Fibroblast of lung (primary cell): ENCODE measurements at places on chromosomes 11 and 22.
A peak's percentile ranks its signal among the peaks of the same experiment; 100 is the strongest.

- no peak for DNase-seq
These were observed 20.6 kb upstream of the DAGLA start for GRCh38 chr11:61659413-61660196.

- no peak for DNase-seq
These were observed 10.0 kb downstream of the WNT7B start for GRCh38 chr22:45966895-45967365.

GRCh38 chr11:7154881-7155361, 66.1 kb downstream of the RBMXL2 start:
- DNase-seq: no peak

- no peak for DNase-seq
These were observed 14.5 kb upstream of the CYTH4 start for GRCh38 chr22:37267661-37268413.

DNA sequence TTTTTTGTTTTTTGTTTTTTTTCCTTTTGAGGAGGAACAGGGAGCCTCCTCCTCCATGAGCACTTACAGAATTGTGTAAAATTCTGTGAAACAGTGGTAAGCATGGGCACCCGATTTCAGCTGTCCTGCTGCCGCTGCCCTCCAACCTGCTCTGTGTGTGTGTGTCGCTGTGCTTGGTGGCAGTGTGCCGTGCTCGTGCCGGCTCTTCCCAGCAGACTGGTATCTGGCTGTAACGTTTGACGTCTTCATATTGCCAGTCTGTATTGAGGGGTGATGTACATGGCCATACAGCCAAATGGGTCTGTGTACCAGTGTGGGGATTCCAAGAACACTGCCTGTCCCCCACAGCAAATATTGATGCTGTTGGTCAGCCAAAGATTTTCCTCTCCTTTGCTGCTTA, 97.1 kb downstream of the CWC15 start:
- DNase-seq: no peak

GRCh38 chr11:118623269-118623655, 15.8 kb downstream of the PHLDB1 start:
- DNase-seq: no peak

DNA sequence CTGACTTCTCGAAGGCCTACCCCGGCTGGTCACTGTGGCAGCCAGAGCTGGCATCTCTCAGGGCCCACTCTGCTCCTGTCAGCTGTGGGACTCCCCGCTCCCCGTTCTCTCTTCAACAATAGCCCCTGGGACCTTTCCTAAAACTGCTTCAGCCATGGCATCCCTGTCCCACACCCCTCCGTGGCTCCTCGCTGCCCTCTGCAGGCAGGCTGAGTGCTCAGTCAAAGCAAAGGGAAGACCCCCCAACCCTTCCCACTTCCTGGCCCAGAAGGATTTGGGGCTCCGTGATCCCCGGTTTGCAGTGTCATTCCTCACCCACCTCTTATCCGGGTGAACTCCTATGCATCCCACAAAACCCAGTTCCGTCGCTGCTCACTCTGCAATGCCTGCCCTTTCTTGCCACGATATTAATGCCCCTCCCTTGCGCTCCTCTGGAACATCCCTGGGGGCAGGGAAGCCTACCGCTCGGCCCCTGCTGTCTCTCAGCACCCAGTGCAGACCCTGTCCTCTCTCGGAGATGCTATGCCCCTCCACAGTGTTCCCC, 1.6 kb upstream of the TH start:
- no peak for DNase-seq

- DNase-seq: peak; percentile 63
These were observed 4.0 kb downstream of the MICAL2 start for GRCh38 chr11:12114193-12115033.

DNA sequence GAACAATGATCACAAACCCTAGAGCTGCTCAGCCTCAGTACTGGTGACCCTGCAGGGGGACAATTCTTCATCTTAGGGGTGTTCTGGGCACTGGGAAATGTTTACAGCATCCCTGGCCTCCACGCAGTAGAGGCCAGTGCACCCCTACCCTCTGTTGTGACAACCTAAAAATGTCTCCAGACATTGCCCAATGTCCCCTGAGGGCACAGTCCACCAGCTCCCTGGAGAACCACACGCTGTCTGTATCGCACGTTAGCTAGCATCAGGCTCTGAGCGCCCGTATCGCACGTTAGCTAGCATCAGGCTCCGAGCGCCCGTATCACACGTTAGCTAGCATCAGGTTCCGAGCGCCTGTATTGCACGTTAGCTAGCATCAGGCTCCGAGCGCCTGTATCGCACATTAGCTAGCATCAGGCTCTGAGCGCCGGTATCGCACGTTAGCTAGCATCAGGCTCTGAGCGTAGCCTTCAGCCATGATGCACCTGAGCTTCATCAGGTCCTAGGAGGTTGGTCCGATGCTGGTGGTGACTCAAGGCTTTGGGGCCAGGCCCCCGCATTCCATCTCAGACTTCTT, 111.1 kb upstream of the ANO1 start:
- no peak for DNase-seq

DNA sequence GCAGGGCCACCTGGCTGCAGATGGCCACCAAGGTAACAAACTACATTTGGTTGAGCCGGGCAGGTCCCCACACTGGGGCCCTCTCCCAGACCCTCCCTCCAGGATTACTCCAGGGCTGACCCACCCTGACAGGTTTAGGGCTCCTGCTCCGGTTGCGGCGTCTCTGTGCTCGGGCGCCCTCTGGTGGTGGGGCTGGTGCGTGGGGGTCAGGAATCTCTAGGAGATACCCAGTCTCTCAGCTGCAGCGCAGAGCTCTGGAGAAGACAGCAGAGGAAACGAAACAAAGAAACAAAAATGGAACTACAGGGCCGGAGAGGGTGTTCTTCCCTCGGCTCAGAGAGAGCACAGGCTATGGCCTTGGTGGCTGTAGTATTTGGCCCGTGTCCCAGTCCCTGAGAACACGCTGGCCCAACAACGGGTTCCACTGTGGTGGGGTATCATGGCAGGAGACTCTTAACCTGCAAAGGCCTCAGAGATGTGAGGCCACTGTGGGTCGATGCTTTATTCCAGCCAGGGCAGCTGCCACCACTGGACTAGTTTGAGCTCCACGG, 2.4 kb downstream of the C11orf96 start:
- DNase-seq: no peak

GRCh38 chr11:6328321-6328720, 8.0 kb upstream of the CAVIN3 start:
- DNase-seq: peak; percentile 69

DNA sequence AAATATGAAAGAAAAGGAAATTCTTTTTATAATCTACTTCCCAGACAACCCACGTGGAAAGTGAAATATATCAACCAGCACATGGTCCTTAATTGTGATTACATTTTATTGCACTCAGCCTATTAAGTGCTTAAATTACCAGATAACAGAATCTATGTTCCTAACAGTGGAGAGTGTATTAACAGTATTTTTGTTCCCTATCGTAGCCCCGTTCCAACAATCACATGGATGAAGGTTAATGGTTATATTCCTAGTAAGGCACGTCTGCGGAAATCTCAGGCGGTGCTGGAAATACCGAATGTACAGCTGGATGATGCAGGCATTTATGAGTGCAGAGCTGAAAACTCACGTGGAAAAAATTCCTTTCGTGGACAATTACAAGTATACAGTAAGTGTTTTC, 626.1 kb upstream of the ARHGAP42 start:
- DNase-seq: no peak

DNA sequence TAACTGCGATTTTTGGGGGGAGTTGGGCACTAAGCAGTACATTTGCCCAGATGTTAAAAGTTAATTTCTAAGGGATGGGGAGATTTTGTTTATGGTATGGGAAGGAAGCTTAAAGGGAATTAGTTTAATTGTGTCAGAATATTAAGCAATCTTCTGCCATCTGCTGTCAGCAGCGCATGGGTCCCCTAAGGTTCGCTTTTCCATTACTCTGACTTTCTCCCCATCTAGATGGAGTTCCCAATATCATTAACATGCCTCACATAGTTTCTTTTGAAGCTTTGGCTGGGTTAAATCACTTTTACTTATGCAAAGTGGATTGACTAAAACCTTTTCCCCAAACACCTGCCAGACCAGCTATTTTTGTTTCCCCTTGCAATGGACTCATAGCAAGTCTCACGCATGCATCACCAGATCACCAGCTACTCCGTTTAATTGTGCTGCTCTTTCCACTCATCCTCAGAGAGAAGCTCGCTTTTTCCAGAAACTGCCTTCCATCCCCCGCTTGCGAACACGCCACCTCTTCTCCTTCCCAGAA, 172.7 kb downstream of the FAT3 start:
- no peak for DNase-seq

- DNase-seq: no peak
These were observed 7.8 kb upstream of the AP1B1 start for GRCh38 chr22:29396126-29396525.

DNA sequence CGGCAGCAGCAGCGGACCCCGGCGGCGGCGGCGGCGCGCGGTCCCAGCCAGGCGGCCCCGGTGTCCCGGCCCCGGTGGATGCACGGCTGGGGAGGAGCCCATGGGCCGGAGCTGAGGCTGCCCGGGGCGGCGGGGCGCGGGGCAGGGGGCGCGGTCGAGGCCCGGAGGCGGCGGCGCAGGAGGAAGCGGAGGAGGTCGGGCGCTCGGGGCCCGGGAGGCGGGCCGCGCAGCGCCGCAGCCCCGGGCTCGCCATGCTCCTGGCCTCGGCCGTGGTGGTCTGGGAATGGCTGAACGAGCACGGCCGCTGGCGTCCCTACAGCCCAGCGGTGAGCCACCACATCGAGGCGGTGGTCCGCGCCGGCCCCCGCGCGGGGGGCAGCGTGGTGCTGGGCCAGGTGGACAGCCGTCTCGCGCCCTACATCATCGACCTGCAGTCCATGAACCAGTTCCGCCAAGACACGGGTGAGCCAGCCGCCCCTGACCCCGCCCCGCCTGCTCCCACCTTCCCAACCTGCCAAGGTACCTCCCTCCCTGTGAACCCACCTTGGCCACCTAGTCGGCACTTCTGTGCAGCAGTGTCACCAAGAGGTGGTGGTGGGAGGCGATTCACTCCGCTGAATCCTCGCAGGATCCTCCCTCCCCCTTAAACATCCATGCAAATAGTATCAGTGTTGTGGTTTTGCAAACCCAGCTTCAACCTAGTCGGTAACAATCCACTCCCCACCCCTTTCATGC, 580 bp downstream of the DTX4 start:
- no peak for DNase-seq

DNA sequence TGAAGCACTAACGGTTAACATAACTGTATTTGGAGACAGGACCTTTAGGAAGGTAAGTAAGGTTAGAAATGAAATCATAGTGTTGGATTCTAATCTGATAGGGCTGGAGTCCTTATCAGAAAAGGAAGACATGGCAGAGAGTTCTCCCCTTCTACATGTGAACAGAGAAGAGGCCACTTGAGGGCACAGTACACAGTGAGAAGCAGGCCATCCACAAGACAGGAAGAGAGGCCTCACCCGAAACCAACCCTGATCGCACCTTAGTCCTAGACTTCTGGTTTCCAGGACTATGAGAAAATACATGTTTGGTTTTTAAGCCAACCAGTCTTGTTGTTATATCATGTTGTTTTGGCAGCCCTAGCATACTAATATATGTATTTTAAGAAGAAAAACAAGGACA, 170.0 kb downstream of the LRRC4C start:
- DNase-seq: no peak

DNA sequence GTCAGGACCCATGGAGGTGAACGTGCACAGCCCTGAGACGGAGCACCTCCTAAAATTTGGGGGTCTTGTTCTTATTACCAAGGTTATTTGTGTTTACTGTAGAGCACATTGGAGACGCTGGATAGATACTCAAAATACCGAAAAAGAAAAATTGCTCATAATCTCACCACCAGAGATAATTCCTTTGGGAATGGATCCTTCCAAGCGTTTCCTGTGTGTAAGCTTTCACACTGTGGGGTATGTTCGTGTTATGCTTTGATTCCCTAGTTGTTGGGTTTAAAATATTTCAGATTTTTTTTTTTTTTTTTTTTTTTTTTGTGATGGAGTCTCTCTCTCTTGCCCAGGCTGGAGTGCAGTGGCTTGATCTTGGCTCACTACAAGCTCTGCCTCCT, 14.1 kb upstream of the MRGPRD start:
- DNase-seq: no peak

- DNase-seq: no peak
These were observed 69.8 kb downstream of the PRR5L start for GRCh38 chr11:36365907-36366306.

GRCh38 chr22:39237318-39238100, 7.3 kb downstream of the PDGFB start:
- no peak for DNase-seq

GRCh38 chr11:46677991-46678740, 22.3 kb downstream of the ARHGAP1 start:
- no peak for DNase-seq

- DNase-seq: no peak
These were observed 472.2 kb downstream of the INSC start for GRCh38 chr11:15586741-15587473.

DNA sequence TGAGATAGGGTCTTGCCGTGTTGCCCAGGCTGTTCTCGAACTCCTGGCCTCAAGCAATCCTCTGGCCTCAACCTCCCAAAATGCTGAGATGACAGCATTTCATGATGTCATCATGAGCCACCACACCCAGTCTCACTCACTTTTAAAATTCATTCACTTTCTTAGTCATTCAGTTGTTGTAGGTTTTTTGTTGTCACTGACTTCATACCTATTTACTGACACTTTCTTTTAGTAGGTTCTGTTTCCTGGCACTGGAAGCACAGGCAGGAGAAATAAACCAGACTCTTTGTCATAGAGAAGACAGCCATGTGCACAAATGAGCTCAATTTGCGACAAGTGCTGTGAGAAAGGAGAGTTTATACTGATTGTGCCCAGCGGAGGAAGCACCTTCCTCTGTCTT, 10.5 kb downstream of the ART5 start:
- DNase-seq: no peak

- no peak for DNase-seq
These were observed 14.8 kb downstream of the FRMD8 start for GRCh38 chr11:65401073-65401802.

- DNase-seq: peak; percentile 12
These were observed 840 bp downstream of the GRAMD1B start for GRCh38 chr11:123430721-123431497.
